ENCODE measurements at places on chromosomes 12 and 14.

DNA sequence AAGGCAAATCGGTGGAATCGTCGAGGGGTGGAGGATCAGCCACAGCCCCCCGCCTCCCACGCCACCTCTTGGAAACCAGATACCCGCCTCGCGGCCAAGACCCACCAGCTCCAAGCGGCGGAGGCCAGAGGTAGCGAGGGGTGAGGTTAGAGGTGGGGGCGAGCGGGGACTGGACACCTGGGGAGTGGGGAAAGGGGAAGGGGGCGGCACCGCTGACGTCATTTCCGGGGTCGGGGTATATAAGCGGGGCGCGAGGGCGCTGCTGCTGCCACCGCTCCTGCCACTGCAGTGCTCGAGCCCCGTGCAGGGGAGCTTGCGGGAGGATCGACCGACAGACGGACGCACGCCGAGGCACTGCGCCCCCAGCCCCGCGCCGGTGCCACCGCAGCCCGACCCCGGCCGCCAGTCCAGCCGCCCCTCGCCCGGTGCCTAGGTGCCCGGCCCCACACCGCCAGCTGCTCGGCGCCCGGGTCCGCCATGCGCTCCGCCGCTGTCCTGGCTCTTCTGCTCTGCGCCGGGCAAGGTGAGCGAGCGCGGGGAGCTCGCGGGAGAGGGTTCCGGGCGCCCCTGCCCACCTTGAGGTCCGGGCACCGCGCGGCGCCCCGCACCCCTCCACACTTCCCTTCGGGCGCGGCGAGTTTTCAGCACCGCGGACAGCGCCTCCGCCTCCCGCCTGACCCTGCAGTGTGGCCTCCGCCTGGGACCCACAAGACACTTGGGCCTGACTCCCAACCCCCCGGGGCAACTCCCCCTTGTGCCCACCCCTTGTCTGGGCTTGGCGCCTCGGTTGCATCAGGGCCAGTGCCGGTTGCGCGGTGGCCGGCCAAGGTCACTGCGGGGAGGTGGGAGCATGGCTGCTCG, at the start of gene CHGA:
TSS of gene CHGA (plus strand) at position 268 of the 861 bp plus-strand sequence. CDS start at position 478, 210 bp downstream.
- peaks cover 23% of the 10 kb centered on the region for H3K27me3 ChIP-seq
- no peak within 1 kb of the TSS for H3K27ac ChIP-seq
- no peaks in the 10 kb centered on the region for H3K36me3 ChIP-seq
- DNase-seq, result peak; percentile 65
- H3K4me3 ChIP-seq, result no peak within 1 kb of the TSS

DNA sequence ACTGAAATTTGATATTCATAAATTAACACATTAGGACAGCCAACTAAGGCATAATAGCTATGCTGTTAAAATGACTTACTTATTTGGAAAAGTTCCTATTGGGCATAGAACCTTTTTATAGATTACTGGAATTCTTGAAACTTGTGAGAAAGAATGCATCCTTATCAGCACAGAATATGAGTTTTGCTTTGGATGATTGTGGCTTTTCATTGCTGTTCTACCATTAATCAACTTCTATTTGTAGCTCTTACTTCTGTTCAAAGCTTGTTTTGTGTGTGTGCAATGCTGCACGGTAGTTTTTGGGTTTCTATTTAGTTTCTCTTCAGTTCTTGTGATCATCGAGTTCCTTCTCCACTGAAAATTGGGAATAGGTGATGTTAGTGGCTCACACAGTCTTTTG, 152.4 kb upstream of the PELI2 start:
- no peak overlapping the region for H3K27ac ChIP-seq
- no peak for DNase-seq
- peaks cover 2% of the 10 kb centered on the region for H3K27me3 ChIP-seq
- no peaks in the 10 kb centered on the region for H3K36me3 ChIP-seq

DNA sequence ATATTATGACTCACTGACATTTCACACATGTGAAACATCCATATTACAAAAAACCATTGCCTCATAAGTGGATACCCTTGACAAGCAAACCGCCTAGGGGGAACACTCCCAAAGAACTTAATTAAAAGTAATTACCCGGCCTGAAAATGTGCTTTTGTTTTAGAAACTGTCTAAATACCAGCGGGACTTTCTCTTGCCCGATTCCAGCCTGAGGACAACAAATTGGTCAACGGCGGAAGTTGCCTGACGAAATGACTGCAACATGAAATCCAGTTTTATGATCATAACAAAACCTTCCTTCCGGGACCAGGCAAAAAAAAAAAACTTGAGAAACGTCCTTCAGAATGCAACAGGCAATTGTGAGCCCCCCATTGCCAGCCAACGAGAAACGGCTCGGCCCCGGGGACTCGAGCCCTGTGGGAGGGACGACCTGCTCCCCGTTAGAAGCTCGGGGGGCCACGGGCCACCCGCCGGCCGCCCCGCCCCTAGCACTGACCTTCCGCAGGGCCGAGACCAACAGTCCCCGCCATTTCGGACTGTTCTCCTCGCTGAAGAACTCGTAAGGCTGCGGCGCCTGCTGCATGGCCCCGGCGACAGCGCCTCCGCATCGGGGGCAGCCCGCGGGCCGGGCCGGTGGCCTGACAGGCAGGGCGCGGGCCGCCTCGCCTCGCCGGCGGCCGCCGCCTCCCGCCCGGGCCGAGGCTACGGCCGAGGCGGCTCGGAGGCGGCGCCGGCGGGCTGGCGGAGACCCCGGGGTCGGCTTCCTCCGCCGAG, 490 bp downstream of the SOS2 start:
- peaks cover 47% of the 10 kb centered on the region for H3K4me1 ChIP-seq
- DNase-seq, result peak; percentile 67
- H3K4me3 ChIP-seq, result peak overlapping the region; percentile 78

DNA sequence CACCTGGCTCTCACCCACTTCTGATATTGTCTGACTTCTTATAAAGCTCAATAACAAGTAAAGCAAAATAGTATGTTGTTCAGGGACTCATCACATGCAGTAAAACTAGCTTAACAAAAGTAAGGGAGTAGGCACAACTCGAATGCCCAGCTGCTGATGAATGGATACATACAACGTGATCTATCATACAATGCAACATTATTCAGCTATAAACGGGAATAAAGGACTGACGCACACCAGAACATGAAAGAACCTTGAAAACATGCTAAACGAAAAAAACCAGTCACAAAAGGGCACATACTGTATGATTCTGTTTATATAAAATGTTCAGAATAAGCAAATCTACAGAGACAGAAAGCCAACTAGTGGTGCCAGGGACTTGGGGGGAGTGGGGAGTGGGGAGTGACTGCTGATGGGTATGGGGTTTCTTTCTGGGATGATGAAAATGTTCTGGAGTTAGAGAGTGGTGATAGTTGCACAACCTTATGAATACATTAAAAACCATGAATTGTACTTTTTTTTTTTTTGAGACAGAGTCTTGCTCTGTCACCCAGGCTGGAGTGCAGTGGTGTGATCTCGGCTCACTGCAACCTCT, 11.1 kb downstream of the PLBD2 start:
- peaks cover 8% of the 10 kb centered on the region for H3K36me3 ChIP-seq
- H3K4me1 ChIP-seq, result no peaks in the 10 kb centered on the region
- H3K27me3 ChIP-seq, result no peaks in the 10 kb centered on the region
- DNase-seq, result no peak
- H3K4me3 ChIP-seq, result no peak overlapping the region

GRCh38 chr14:99211410-99211809, 60.6 kb downstream of the BCL11B start:
- DNase-seq, result no peak
- no peaks in the 10 kb centered on the region for H3K27me3 ChIP-seq
- peak overlapping the region; percentile 91 for H3K27ac ChIP-seq
- no peak overlapping the region for H3K4me3 ChIP-seq

DNA sequence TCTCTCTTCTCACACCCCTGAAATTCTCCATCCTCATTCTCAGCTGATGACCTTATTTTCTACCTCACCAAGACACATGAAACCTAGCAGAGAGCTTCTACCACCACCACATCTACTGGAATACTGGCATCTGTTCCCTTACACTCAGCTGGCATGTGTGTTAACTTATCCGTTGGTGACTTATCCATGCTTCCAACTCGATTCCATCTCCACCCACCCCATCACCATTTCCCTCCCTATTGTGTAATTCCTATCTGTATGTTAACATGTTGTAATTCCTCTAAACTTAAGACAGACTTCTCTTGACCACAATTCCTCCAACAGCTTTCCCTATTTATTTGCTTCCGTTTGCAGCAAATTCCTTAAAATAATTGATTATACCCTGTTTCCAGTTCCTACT, 15.4 kb downstream of the C1S start:
- no peak for DNase-seq
- H3K4me1 ChIP-seq, result peaks cover 5% of the 10 kb centered on the region
- no peak overlapping the region for H3K27ac ChIP-seq
- no peak overlapping the region for H3K4me3 ChIP-seq
- H3K36me3 ChIP-seq, result no peaks in the 10 kb centered on the region
- peaks cover 1% of the 10 kb centered on the region for H3K27me3 ChIP-seq

DNA sequence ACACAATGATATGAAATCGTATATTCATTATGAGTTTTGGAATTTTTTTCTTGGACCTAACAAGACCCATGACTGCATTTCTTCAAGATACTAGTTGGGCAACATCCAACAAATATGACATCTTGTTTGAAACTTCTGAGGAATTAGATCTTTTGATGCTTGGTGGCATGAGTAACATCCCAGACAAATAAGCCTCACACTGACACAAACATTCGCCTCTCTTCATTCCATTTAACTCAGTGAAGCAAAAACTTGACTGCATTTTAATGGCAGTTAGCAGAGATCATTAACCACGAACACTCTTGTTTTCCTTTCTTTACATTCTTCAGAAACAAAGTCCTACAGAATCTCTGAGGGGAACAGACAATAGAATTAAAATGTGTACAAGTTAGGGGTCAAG, 758.3 kb downstream of the C12orf50 start:
- H3K27me3 ChIP-seq, result no peaks in the 10 kb centered on the region
- H3K36me3 ChIP-seq, result no peaks in the 10 kb centered on the region
- H3K4me3 ChIP-seq, result no peak overlapping the region
- no peak for DNase-seq
- H3K27ac ChIP-seq, result no peak overlapping the region

DNA sequence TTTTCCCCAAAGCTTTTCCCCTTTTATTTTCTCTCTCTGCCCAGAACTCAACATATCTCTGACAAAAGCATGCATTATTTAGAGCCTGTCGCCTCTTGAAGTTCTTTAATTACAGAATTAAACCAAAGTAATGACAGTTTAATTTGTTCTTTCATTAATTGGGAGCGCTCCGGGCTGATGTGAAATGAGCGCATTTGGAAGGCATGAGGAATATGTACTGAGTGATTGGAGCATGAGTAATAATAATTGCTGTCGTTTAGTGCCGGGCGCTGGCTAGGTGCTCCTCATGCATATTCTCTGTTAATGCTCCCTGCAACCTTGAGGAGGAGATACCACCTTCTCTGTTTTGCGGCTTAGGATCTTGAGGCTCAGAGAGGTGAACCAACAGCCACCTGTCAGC, 120.5 kb downstream of the SLC25A47 start:
- H3K36me3 ChIP-seq, result no peaks in the 10 kb centered on the region
- H3K27me3 ChIP-seq, result no peaks in the 10 kb centered on the region
- no peak overlapping the region for H3K4me3 ChIP-seq

GRCh38 chr14:58638231-58639197, 752 bp downstream of the DACT1 start:
- peak overlapping the region; percentile 78 for H3K4me3 ChIP-seq
- H3K4me1 ChIP-seq, result peaks cover 33% of the 10 kb centered on the region
- H3K36me3 ChIP-seq, result peaks cover 2% of the 10 kb centered on the region
- peaks cover 38% of the 10 kb centered on the region for H3K27me3 ChIP-seq
- H3K27ac ChIP-seq, result peak overlapping the region; percentile 42

- no peak overlapping the region for H3K4me3 ChIP-seq
- DNase-seq, result no peak
- H3K4me1 ChIP-seq, result no peaks in the 10 kb centered on the region
- no peak overlapping the region for H3K27ac ChIP-seq
- no peaks in the 10 kb centered on the region for H3K27me3 ChIP-seq
Measured at GRCh38 chr14:54048311-54048710, 91.7 kb upstream of the BMP4 start.

DNA sequence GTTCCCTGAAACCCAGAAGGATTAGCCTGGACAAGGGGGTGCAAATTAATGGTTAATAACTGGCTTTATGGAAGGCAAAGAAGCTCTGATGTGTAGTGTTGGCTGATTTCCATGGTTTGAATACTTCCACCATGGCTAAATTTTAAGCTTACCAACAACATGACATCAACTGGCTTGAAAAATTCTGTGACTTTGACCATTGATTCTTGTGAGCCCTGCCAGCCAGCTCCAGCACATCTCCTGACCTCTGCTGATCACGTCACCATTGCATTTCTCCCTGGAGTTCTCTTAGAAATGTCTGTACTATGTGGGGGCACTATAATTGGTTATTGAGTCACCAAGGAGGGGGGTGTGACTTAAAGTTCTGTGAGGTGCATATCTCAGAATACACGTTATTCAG, 171.2 kb downstream of the MYRFL start:
- H3K27ac ChIP-seq, result no peak overlapping the region
- no peaks in the 10 kb centered on the region for H3K4me1 ChIP-seq
- no peaks in the 10 kb centered on the region for H3K36me3 ChIP-seq
- no peaks in the 10 kb centered on the region for H3K27me3 ChIP-seq
- no peak for DNase-seq
- no peak overlapping the region for H3K4me3 ChIP-seq

DNA sequence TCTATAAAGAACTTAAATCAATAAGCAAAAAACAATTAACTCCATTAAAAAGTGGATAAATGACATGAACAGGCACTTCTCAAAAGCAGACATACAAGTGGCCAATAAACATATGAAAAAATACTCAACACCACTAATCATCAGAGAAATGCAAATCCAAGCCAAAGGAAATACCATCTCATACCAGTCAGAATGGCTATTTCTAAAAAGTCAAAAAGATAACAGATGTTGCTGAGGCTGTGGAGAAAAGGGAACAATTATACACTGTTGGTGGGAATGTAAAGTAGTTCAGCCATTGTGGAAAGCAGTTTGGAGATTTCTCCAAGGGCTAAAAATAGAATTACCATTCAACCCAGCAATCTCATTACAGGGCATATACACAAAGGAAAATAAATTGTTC, 234.5 kb upstream of the PLXNC1 start:
- H3K4me3 ChIP-seq, result no peak overlapping the region
- no peaks in the 10 kb centered on the region for H3K36me3 ChIP-seq
- no peak for DNase-seq
- H3K27ac ChIP-seq, result no peak overlapping the region
- H3K27me3 ChIP-seq, result no peaks in the 10 kb centered on the region
- H3K4me1 ChIP-seq, result no peaks in the 10 kb centered on the region

DNA sequence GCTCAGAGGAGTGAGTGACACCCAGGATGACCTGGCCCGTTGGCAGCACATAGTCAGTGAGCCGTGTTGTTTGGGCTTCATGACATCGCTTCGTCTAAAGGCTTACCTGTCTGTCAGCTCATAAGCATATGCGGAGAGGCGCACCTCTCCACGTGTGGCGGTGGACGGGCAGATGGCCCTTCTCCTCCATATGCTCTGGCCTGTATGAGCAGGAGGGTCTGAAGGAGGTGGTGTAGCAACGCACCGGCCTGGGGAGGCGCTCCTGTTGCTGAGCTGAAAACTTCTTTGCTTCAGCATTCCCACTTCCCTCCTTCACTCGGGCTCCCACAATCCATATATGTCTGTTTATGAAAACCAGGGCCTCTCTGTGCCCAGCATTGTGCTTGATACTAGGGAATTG, 186.1 kb downstream of the TSPAN9 start:
- H3K4me1 ChIP-seq, result no peaks in the 10 kb centered on the region
- H3K27me3 ChIP-seq, result no peaks in the 10 kb centered on the region
- no peak overlapping the region for H3K4me3 ChIP-seq
- no peaks in the 10 kb centered on the region for H3K36me3 ChIP-seq
- no peak overlapping the region for H3K27ac ChIP-seq

GRCh38 chr12:77151030-77151429, 85.7 kb upstream of the E2F7 start:
- no peaks in the 10 kb centered on the region for H3K4me1 ChIP-seq
- H3K4me3 ChIP-seq, result no peak overlapping the region
- H3K27me3 ChIP-seq, result no peaks in the 10 kb centered on the region
- no peaks in the 10 kb centered on the region for H3K36me3 ChIP-seq
- H3K27ac ChIP-seq, result no peak overlapping the region
